ENCODE measurements at places on chromosomes 5 and 9.

GRCh38 chr5:111432883-111433536 is 79.3 kb downstream of the STARD4 start:
- no peak for DNase-seq

DNA sequence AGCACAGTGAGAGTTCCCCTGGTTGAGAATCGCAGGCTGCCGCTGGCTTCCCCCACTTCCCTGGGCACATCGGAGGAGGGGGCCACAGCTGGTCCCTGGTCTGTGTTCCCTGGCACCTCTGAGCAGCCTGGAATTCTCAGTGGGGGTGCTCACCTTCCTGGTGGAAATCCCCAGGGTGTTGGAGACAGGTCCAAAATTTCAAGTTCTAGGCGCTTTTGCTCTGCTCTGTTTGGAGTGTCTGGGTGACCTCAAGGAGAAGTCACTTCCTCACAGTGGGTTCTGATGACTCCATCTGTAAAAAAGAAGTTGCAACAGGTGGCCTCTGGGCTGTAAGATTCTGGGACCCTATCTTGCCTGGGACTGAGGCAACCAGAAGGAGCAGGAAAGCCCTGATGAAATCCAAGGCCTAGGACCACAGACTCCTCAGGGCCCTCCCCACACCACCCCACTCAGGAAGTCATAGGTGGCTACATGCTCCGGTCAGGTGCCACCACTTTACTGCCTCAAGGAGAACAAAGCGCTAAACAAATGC is at the start of gene TRAF1:
Gene TRAF1, minus strand, starts transcription at position 400 of the 532 bp plus-strand sequence. CDS start 721 bp downstream, outside the sequence.
- DNase-seq = no peak

DNA sequence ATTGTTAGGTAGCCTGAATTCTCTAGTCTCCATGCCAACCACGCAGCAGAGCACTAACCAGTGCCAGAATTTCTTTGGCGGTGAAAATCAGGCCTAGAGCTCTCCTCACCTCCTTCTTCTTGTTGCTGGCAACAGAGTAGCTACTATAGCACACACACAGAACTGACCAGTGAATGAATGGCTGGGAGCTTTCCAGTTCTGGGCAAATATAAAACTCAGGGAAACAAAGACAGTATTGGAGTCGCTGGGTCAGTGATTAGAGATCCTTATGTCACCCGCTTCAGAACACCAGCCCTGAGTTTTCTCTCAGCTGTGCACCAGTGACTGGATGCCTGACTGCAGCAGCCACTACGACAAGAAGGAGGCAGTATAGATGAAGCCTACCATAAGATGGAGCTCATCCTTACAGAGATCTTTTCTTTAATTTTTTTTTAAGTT is 26.9 kb upstream of the FEM1C start:
- DNase-seq = no peak

GRCh38 chr9:70083429-70083828 is 39.8 kb downstream of the MAMDC2 start:
- no peak for DNase-seq

DNA sequence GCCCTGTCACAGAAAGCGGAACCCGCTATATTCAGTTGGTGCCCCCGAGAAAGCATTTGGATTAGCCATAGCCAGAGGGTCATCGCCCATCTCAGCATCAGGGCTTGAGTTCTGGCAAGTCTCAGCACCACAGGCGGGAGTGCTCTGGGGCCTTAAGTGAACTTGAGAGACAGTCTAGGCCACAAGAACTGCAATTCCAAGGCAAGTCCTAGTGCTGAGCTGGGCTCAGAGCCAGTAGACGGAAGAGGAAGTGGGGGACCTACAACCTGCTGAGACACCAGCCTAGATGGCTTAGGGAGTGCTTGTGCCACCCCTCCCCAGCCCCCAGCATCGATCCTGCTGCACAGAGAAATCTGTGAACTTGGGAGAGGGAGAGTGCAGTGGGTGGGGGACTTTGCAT is 594.9 kb downstream of the CCDC171 start:
- no peak for DNase-seq

DNA sequence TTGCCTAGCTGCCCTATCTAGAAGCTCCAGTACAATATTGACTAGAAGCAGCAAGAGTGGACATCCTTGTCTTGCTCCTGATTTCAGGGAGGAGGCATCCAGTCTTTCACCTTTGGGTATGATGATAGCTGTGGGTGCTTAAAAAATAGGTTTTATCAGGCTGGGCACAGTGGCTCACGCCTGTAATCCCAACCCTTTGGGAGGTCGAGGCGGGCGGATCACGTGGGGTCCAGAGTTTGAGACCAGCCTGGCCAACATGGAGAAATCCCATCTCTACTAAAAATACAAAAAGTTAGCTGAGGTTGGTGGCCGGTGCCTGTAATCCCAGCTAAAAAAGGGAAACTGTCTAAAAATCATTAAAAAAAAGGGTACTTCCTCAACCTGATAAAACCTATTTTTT is 2.0 kb upstream of the CAMSAP1 start:
- no peak for DNase-seq

DNA sequence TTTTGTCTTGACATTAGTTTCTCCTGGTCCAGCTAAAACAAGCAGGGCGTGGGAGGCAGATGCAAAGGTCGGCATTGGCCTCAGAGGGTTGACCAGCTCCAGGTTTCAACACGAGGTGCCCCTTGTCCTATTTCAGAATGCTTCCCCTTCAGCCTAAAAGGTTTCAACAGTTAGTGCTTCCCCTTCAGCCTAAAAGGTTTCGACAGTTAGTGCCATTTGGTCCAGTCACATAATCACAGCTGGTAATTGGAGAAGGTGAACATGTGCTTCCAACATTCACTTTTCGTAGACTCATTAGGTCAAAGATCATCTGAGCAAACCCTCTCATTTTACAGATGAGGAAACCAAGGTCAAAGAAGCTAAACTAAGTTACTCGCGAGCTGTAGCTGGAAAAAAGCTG is 270.3 kb upstream of the MAP3K1 start:
- no peak for DNase-seq

DNA sequence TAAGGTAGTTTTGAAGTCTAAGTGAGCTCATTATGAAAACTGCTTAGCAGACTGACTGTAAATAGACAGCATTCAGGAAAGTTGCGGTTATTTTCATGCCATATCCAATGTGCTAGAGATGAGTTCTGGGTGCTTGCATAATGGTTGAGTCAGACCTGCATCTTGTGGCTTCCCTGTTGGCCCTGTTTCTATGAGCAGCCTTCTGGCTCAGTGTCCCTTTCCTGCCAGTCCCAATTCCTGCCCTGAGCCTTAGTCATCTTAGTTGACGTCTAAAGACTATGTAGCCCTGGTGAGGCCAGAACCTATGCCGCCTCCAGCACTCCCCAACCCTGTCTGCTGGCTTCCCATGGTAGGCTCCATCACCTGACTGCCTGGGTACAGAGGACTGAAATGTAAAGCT is 76.3 kb upstream of the TNFSF8 start:
- no peak for DNase-seq

DNA sequence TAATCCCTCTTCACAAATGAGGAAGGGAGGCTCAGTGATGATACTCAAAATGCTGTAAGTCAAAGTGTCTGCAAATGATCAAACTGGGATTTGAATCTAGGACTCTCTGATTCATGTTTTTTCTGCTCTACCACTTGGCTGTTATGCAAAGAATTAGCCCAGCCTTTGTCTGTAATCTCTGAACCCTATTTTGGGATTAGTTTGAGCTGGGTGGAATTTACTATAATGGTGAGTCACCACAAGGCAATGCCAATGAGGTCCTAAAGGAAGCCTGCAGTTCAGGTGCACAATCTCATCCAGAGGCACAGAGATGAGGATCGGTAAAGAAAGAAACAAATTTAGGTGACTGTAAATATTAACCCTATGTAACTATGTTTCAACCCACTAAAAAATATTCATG is 29.2 kb downstream of the RFK start:
- DNase-seq = no peak

- DNase-seq = no peak
Observed at GRCh38 chr9:36725777-36726356, 153.2 kb downstream of the MELK start.

DNA sequence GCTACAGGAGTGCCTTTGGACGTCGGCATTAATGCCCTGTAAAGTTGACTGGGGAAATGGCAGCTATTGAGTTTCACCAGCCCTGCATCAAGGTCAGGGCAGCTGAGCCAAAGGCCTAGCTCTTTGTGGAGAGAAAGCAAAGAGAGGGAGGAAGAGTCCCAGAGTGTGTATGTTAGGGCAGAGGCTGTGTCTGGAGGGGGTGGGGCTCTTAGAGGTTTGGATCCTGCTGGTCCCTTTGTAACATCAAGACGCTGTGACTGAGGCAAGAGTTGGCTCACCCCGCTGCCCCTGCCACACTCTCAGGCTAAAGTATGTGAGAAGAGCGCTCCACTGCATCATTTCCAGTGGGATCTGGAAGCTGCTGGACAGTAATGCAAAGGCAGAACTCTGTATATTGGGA is 34.3 kb downstream of the TMOD1 start:
- no peak for DNase-seq

DNA sequence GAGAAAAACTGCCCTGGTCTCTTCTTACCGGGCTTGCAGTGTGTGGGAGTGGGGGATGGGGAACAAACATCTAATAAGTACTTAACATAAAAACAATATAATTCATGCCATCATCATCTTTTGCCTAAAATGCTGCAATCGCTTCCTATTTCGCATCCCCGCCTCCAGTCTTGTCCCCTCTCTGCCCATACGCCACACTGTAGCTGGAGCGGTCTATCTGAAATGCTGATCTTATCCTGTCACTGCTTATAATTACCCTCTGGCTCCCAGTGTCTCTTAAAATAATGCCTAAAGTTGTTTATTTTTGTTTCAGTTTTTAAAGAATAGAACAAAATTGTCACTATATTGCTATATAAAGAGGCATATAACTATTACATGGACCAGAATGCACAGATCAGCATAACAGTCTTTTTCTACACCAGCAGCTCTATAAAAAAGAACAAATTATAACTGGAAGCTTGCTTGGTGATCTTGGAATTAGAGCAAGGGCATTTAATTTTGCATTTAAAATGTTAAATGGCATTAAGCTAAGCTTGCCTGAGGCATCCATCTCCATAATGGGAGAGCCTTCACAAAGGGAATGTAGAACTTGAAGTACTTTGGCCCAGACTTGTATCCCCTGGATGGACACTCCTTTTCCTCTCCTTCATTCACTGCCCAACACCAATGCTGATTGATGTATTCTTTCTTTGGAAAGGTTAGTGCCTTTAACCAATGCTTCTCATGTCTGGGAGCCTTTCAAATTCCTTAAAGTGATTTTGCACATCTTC is 12.2 kb downstream of the NTRK2 start:
- no peak for DNase-seq

- no peak for DNase-seq
Observed at GRCh38 chr5:55720188-55720703, 8.1 kb upstream of the SLC38A9 start.

DNA sequence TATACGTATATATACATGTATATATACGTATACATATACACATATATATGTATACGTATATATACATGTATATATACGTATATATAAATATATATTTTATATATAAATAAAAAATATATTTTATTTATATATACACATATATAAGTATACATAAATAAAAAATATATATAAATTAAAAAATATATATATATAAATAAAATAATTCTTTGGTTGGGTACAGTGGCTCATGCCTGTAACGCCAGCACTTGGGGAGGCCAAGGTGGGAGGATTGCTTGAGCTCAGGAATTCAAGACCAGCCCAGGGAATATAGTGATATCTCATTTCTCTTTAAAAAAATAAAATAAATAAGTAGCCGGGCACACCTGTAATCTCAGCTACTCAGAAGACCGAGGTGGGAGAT is 155.0 kb downstream of the CDC42SE2 start:
- DNase-seq = no peak

- DNase-seq = no peak
Observed at GRCh38 chr5:175548626-175549311, 70.4 kb downstream of the SFXN1 start.

DNA sequence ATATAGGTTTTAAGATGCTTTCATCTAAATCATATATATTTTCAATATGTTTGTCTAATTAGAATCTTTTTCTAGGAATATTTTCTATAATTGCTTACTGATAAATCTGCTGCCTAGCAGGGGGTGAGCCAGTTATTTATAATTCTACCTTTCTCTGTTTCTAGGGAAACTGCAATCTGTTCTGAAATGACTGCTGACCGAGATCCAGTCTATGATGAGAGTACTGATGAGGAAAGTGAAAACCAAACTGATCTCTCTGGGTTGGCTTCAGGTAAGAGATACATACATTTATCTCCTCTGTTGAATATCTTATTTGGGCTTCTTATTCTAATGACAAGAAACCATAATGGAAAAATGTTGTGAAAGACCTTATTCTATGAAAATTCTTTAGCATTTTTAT is 127.3 kb downstream of the XRCC4 start:
- DNase-seq = no peak

DNA sequence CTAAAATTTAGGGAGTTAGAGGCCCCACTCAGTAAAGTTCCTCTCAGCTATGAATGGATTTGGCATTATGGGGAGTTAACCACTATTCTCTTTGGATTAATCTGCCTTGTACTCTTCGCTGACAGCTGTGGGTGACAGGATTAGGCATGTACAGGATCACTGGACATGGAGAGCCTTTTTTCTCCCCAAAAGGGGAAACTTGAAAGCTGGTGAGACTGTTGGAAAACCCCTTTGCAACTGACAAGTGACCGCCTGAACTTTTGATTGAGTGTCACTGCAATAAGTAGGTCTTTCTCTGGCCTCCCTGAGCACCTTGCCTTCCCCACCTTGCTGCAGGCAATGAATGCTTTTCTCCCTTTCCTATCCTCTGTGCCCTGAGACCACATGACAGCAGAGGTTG is 68.3 kb downstream of the ERP44 start:
- DNase-seq = no peak

DNA sequence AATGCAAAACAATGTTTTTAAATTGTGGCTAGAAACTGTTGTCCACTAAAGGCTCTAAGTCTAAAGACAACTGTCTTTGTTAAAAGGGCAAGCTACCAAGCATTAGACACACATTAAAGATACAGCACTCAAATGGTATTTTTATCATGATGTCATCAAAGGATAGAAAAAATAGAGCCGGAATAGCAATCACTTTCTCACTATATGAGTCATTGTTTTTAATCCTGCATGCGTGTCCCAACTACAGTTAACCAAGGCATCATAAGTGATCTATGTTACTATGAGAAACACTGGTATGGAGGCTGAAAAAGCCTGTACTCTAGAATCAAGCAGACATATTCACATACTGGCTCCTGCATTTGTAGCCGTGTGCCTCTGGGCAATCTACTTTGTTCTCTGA is 1.9 kb upstream of the PJA2 start:
- no peak for DNase-seq

DNA sequence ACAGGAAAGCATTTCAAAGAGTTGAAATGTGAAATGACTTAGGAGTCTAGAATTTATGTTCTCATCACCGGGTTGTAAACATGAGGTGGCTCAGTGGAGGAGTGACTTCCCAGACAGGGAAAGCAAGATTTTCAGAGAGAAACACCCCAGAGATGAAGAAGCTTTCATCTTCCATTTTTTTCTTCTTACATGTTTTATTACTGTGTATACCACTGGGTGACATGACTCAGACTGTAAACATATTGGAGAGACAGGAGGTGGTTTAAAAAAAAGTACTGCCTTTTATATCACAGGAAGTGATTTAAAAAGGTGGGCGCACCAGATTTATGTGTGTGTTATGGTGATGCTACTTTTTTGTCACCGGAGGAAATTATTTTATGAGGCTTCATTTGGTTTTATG is 209.1 kb upstream of the TUT7 start:
- DNase-seq = no peak
